ENCODE measurements at places on chromosomes 5 and 9. TPM values are rescaled to one million over a fixed set of nuclear protein-coding genes. Genes with fewer than 3 reads are reported as not detected.

The PDGFRB gene
- 11.3 TPM for total RNA-seq

The ORM1 gene
- total RNA-seq = not detected

The IL11RA gene
- total RNA-seq = 4.9 TPM

The ANKRD18B gene
- 6.4 TPM for total RNA-seq

The PCDHA5 gene
- 1.4 TPM for total RNA-seq

- no peak overlapping the region for H3K27ac ChIP-seq
- peaks cover 16% of the 10 kb centered on the region for H3K4me1 ChIP-seq
- no peaks in the 10 kb centered on the region for H3K36me3 ChIP-seq
Measured at GRCh38 chr9:121299467-121300282, 31.7 kb downstream of the GSN start.

- no peak overlapping the region for H3K4me3 ChIP-seq
- no peak for DNase-seq
- H3K27me3 ChIP-seq = no peaks in the 10 kb centered on the region
- peaks cover 13% of the 10 kb centered on the region for H3K36me3 ChIP-seq
- no peak overlapping the region for H3K27ac ChIP-seq
Measured at GRCh38 chr5:74693191-74693590, 8.2 kb downstream of the HEXB start.

DNA sequence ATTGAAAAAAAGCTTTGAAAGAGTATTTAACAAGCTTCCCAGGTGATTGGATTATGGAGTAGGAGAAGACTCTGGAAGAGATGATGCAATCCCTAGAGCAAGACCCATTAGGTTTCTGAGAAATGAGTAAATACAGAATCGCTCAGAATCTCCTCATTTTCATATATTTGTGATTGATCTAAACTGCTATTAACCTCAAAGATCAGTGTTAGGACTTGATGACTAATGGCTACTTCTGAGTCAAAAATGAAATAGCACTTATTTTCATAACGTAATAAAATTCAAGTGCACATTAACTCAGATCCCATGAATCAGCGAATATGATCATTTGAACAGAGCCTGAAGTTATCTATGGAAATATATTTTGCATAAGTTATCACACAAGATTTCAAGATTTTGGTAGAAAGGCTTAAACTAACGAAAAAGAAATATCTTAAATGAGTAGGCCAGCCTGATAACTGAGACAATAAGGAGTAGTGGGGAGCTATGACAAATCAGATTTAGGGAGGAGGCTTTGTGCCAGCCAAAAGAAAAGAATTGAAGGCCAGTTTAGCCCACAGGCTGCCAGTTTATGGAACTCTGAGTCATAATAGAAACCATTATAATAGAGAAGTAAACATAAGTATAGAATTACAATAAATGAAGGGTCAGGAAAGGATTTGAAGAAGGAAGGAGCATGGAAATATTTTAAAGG lies 106.7 kb upstream of the OSMR start:
- no peak for DNase-seq
- H3K4me3 ChIP-seq = no peak overlapping the region
- H3K4me1 ChIP-seq = no peaks in the 10 kb centered on the region
- no peaks in the 10 kb centered on the region for H3K27me3 ChIP-seq
- peaks cover 4% of the 10 kb centered on the region for H3K36me3 ChIP-seq

GRCh38 chr5:172439785-172440477 lies 14.4 kb downstream of the SH3PXD2B start:
- H3K4me3 ChIP-seq = no peak overlapping the region
- H3K4me1 ChIP-seq = no peaks in the 10 kb centered on the region
- H3K27ac ChIP-seq = no peak overlapping the region
- H3K36me3 ChIP-seq = no peaks in the 10 kb centered on the region
- no peak for DNase-seq
- H3K27me3 ChIP-seq = no peaks in the 10 kb centered on the region

DNA sequence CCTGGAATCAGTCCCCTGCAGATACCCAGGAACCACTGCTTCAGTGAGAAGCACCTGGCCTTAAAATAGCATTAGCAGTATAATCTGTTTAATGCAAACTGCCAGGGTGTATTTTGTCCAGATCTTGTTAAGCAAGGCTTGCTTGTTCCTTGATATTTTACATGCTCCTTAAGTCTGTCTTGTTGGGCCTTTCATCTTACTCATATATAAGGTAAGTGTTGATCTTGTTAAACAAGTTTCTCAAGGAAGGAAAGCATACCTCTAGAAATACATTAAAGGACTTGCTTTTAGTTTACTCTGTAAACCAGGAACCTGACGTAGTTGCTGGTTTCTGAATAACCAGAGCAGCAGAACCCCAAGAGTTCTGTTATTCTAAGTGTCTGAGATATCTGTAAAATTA lies 13.7 kb downstream of the HSPA4 start:
- DNase-seq = no peak
- no peaks in the 10 kb centered on the region for H3K27me3 ChIP-seq
- H3K4me1 ChIP-seq = peaks cover 17% of the 10 kb centered on the region
- H3K36me3 ChIP-seq = peaks cover 42% of the 10 kb centered on the region

DNA sequence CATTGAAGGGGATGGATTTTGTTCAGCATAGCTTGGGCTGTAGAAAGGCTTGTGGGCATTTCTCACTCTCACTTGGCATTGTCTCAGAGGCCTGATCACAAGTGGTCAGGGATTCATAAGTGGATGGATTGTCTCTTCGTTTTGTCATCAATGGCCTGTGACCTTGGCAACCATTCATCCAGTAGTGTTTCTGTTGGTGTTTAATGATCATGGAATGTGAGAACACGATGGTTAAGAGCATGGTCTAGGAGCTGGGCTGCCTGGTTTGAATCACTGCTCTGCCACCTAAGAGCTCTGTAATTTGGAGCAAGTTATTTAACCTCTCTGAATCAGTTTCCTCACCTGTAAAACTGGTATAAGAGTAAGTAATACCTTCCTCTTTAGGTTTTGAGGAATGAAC lies 430.1 kb upstream of the MEF2C start:
- H3K4me1 ChIP-seq = no peaks in the 10 kb centered on the region
- DNase-seq = no peak
- H3K4me3 ChIP-seq = no peak overlapping the region
- H3K27ac ChIP-seq = no peak overlapping the region
- no peaks in the 10 kb centered on the region for H3K27me3 ChIP-seq
- H3K36me3 ChIP-seq = no peaks in the 10 kb centered on the region

DNA sequence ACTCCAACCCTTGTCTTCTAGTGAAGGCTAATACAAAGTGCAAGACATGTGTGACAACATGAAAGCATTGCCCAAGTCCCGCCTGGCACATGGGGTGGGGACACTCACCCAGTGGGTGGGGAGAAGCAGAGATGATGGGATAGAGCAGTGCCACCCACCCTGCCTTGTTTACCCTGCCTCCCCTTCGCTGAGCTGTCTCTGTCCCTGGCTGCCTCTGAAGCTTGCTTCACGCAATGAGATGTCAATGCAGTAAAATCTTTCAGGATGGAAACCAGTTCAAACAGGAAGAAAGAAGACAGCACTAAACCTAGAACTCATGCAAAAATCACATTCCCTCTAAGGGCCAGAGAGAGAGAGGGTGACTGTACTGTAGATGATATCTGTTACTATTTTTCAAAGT lies 148.0 kb downstream of the INSYN2B start:
- H3K27ac ChIP-seq = no peak overlapping the region
- DNase-seq = no peak
- no peaks in the 10 kb centered on the region for H3K36me3 ChIP-seq

DNA sequence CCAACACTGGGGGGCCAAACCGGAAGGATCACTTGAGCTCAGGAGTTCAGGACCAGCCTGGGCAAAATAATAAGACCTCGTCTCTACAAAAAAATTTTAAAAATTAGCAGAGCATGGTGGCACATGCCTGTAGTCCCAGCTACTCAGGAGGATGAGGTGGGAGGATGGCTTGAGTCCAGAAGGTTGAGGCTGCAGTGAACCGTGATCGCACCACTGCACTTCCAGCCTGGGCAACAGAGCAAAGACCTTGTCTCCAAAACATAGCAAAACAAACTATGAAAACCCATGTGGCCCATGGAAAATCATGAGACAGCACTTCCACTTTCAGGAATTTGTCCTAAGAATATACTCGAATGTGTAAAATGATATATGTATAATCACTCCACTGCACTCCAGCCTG lies 6.1 kb downstream of the SETX start:
- peaks cover 8% of the 10 kb centered on the region for H3K4me1 ChIP-seq
- H3K36me3 ChIP-seq = peaks cover 83% of the 10 kb centered on the region
- no peak for DNase-seq
- H3K27ac ChIP-seq = no peak overlapping the region

All from GM23338 (cell line).